MM.1S (cell line): ENCODE measurements at places on chromosomes 11 and 22.
A peak's percentile ranks its signal among the peaks of the same experiment; 100 is the strongest.

DNA sequence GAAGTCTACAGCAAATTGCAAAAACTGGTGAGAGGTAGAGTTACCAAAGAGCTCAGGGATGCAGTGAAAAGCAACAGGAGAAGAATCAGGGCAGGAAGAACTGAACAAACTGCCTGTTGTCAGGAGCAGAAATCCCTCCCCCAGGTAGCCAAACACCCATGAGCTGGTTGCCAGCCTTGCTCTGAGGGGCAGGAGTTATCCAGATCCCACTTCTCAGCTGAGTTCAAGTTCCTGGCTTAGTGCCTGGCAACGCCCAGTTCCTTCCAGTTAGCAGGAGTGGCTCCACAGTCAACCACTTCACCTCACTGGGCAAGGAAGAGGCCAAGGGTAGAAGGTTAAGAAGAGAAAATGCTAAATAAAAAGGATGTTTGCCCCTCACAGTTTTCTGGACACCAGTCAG is 1.9 kb upstream of the MPZL2 start:
- DNase-seq: no peak

- no peak for DNase-seq
Observed at GRCh38 chr11:47333886-47334443, 18.5 kb downstream of the MYBPC3 start.

- no peak for DNase-seq
Observed at GRCh38 chr11:46698597-46698996, 1.8 kb downstream of the ARHGAP1 start.

GRCh38 chr11:118834427-118835028 is 43.6 kb upstream of the DDX6 start:
- peak; percentile 48 for DNase-seq

GRCh38 chr11:41400819-41401382 is 58.6 kb downstream of the LRRC4C start:
- no peak for DNase-seq

GRCh38 chr11:76152741-76153570 is 53.3 kb downstream of the WNT11 start:
- no peak for DNase-seq

DNA sequence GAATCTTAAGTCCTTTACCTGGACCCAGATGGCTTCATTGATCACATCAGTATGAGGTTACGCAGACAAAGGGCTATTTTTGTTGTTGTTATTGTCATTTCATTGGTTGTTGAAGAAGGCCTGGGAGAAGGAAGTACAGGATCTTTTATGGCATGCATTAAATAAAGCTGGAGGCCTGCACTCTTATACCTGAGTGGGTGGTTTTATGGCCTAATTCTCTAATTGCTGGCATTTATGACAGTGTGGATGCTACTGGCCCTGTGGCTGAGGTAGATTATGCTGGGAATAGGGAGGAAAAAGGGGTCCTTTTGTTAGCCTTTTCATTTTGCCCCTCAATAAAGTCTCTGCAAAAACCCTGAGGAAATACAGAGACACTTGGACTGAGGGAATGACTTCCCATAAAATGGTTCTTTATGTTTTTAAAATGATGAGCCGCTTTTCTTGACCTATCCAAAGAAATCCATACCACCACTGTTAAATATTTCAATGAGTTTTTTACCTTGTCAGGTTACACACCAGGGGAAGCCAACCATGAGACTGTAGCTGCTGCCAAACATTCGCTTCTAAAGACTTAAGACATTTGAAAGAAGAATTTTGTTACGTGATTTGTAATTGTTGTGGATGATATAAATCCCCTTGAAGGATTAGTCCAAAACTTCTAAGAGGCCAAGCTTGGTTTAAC is 6.8 kb downstream of the KMT2A start:
- no peak for DNase-seq

GRCh38 chr11:88293931-88294330 is 43.6 kb downstream of the CTSC start:
- DNase-seq: no peak
